ENCODE measurements at places on chromosomes 7 and 10. TPM values are rescaled to one million over a fixed set of nuclear protein-coding genes. Genes with fewer than 3 reads are reported as not detected.
A peak's percentile ranks its signal among the peaks of the same experiment; 100 is the strongest.

Gene VIPR2
- 4.2 TPM for total RNA-seq

Gene SPAM1
- not detected for total RNA-seq

DNA sequence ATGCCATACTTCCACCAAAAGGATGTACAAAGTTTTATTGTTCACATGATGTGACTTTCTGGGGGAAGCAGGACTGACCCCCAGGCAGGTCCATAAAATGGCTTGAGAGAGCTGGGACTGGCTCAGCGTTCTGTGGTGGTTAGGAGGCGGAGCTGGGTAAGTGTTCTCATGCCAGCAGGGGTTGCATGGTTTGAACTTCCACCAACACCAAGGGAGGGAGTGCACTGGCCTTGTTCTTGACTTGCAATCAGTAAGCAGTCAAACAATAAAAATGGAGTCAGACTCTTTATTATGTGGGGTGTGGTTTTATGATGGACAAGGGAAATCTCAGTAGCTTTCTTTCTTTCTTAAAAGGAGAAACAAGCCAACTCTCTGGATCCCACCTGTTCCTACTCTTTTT is 95.4 kb upstream of the PRR15 start:
- no peaks in the 10 kb centered on the region for H3K36me3 ChIP-seq
- no peaks in the 10 kb centered on the region for H3K27me3 ChIP-seq
- no peak overlapping the region for H3K27ac ChIP-seq
- H3K4me1 ChIP-seq = no peaks in the 10 kb centered on the region

Gene ZNF853
- total RNA-seq = 0.23 TPM

Gene IMMP2L
- total RNA-seq = 12.4 TPM

GRCh38 chr10:60148266-60148840 is 241.3 kb downstream of the ANK3 start:
- H3K4me3 ChIP-seq = no peak overlapping the region
- H3K27me3 ChIP-seq = no peaks in the 10 kb centered on the region
- no peaks in the 10 kb centered on the region for H3K36me3 ChIP-seq

- H3K4me1 ChIP-seq = no peaks in the 10 kb centered on the region
- H3K4me3 ChIP-seq = no peak overlapping the region
- no peak overlapping the region for H3K27ac ChIP-seq
- DNase-seq = no peak
- H3K27me3 ChIP-seq = no peaks in the 10 kb centered on the region
Observed at GRCh38 chr7:118836933-118837332, 612.4 kb downstream of the ANKRD7 start.

Gene CYP17A1
- not detected for total RNA-seq

Gene MTERF1
- 19.9 TPM for total RNA-seq

GRCh38 chr7:44309271-44310091 is 15.9 kb downstream of the CAMK2B start:
- H3K4me3 ChIP-seq = no peak overlapping the region
- peaks cover 19% of the 10 kb centered on the region for H3K27me3 ChIP-seq
- H3K27ac ChIP-seq = no peak overlapping the region

DNA sequence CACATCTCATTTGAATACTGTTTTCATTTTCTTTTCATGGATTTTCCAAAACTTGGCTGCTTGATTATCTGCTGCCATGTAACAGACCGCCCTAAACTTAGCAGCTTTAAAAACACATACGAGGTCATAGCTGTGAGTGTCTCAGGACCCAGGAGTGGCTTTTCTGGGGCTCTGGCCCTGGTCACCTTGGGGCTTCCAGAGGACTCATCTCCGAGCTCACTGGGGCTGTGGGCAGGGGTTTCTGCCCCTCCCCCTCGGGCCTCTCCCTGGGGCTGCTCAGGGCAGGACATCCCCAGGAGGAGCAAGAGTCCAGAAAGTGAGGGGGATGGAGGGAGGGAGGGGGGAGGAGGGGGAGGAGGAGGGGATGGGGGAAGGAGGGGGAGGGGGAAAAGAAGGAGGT is 77.0 kb downstream of the NKX6-2 start:
- H3K27me3 ChIP-seq = no peaks in the 10 kb centered on the region
- no peak for DNase-seq
- H3K36me3 ChIP-seq = peaks cover 26% of the 10 kb centered on the region
- H3K4me1 ChIP-seq = no peaks in the 10 kb centered on the region
- no peak overlapping the region for H3K27ac ChIP-seq

Gene ACTL6B
- total RNA-seq = not detected

DNA sequence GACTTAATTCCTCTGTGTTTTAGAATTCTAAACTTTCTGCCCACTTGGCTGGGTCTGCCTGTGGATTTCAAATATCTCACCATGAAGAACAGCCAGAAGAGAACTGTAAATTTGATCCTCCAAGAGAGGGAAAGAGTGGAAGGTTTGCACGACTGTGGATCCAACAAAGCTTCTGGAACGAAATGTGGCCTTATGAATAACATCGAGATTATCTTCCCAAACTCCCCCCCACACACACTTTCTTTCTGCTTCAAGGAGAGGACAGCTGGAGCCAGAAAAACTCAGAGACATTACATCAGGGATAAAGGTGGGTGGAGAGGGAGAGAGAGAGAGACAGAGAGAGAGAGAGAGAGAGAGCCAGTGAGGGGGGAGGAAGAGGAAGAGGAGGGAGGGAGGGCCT is 570.1 kb upstream of the MGMT start:
- no peaks in the 10 kb centered on the region for H3K27me3 ChIP-seq
- no peak overlapping the region for H3K4me3 ChIP-seq
- H3K27ac ChIP-seq = no peak overlapping the region
- DNase-seq = no peak
- H3K36me3 ChIP-seq = no peaks in the 10 kb centered on the region

DNA sequence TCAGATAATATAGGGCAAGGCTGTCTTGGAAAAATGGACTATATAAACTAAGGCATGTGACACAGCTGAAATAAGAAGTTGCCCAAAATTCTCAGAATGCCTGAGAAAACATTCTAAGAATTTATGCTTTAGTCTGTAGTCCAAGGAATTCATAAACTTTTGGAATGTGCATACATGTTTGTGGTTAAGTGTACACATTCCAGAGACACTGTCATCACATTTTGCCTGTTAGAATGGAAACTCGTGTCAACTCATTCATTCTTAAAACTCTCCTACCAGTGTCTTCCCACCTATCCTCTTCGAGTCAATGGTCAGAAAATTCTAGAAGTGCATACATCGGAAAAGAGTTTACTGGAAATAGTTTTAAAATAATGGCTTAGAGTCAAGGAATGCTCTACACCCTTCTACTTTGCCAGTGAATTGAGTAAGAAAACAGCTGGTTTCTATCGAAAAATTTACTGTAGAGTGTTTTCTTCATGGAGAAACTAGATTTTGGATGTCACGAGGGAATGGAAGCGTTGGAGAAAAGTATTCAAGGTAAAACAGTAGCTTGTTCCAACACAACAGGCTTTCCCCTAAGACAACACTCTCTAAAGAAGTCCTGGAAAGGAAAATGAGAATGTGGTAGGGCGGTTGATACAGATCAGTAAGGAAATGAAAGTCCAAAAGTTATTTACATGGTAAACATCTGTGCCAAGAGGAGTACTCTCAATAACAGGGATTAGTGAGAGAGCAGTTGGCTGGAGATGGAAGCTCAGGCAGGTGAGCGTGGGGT is 1177.6 kb upstream of the C7orf33 start:
- no peak overlapping the region for H3K27ac ChIP-seq
- H3K4me1 ChIP-seq = no peaks in the 10 kb centered on the region
- no peak for DNase-seq
- H3K4me3 ChIP-seq = no peak overlapping the region
- H3K36me3 ChIP-seq = no peaks in the 10 kb centered on the region

- H3K27ac ChIP-seq = no peak overlapping the region
- H3K4me1 ChIP-seq = no peaks in the 10 kb centered on the region
- DNase-seq = no peak
- peaks cover 8% of the 10 kb centered on the region for H3K27me3 ChIP-seq
- H3K4me3 ChIP-seq = no peak overlapping the region
Observed at GRCh38 chr10:70084189-70084588, 31.5 kb downstream of the MACROH2A2 start.

- H3K4me3 ChIP-seq = peak overlapping the region; percentile 88
- peaks cover 19% of the 10 kb centered on the region for H3K4me1 ChIP-seq
- peak overlapping the region; percentile 90 for H3K27ac ChIP-seq
- H3K27me3 ChIP-seq = no peaks in the 10 kb centered on the region
- DNase-seq = no peak
Observed at GRCh38 chr7:142787034-142787768, 16.4 kb downstream of the PRSS2 start.

GRCh38 chr7:80017101-80017698 is 117.4 kb upstream of the GNAI1 start:
- no peaks in the 10 kb centered on the region for H3K4me1 ChIP-seq
- H3K4me3 ChIP-seq = no peak overlapping the region
- no peak for DNase-seq
- H3K27ac ChIP-seq = no peak overlapping the region
- no peaks in the 10 kb centered on the region for H3K27me3 ChIP-seq

DNA sequence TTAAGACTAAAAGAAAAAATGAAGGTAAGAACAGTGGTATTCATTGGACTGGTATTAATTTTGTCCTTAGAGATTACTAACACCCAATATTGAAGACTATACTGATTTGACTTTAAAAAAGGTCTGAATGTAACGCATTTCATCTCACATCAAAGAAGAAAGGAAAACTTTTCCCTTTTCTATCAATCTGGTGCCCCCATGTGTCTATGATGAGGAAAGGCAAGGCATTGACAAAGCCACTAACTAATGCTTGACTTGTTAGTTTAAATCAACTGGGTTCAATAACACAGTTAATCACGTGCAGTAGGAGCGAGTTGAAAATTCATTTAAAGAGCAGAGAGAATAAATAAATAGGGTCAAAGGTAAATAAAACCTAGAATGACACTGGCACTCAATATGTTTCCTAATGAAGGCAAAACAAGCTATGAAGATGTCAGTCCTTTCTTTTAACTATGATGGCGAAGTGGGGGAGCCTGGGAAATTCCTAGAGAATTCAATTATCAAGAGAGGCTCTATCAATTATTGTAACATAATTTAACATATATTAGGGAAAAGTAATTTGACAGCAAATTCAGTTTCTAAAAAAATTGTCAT is 180.9 kb downstream of the ANK3 start:
- H3K36me3 ChIP-seq = peaks cover 16% of the 10 kb centered on the region
- peaks cover 19% of the 10 kb centered on the region for H3K4me1 ChIP-seq
- no peaks in the 10 kb centered on the region for H3K27me3 ChIP-seq
- no peak for DNase-seq
- H3K4me3 ChIP-seq = no peak overlapping the region
- no peak overlapping the region for H3K27ac ChIP-seq

DNA sequence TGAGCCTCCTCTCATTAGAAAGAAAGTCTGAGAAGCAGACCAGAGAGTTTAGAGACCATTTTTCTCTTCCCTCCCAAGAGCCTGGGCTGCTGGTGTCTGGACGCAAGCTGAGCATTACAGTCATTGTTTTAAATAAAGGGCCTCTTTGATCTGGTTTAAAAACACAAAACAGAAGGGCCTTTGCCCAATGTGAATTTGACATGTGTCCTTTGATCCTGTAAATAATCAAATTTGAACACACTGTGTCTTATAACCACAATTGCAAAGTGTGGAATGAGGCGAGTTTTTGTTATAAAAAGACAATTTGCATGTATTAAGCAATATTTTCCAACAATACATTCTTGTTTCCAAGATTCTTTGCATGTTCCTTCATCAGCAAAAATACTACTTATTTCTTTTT is 158.5 kb downstream of the C7orf25 start:
- H3K36me3 ChIP-seq = no peaks in the 10 kb centered on the region
- no peaks in the 10 kb centered on the region for H3K27me3 ChIP-seq
- DNase-seq = no peak

DNA sequence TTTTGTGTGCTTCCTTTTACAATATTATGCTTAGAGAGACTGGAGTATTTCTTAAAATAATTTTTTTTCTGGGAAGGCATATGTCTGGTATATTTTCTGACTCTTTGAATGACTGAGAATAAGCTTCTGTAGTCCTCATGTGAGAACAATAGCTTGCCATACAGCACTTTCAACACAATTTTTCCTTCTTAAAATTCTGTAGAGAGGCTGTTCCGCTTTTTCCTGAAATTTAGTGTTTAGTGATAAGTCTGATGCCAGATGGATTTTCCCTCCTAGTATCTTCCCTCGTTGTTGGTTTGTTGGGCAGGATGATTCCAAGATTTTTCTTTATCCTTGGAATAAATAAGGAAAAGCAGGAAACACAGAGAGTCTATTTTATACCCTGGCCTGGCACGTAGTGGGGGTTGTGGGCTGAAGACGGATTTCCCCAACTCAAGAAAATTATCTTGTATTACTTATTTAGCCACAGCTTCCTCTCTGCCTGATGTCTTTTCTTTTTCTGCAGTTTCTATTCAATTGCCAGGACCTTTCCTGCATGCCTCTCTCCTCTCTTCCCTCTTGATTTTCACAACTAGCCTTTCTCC is 111.2 kb downstream of the AOAH start:
- peak overlapping the region; percentile 5 for H3K27ac ChIP-seq
- DNase-seq = no peak
- H3K4me3 ChIP-seq = no peak overlapping the region
- H3K27me3 ChIP-seq = no peaks in the 10 kb centered on the region
- H3K36me3 ChIP-seq = peaks cover 56% of the 10 kb centered on the region

- DNase-seq = no peak
- H3K4me3 ChIP-seq = no peak overlapping the region
Observed at GRCh38 chr10:78726171-78726570, 342.6 kb upstream of the ZMIZ1 start.

DNA sequence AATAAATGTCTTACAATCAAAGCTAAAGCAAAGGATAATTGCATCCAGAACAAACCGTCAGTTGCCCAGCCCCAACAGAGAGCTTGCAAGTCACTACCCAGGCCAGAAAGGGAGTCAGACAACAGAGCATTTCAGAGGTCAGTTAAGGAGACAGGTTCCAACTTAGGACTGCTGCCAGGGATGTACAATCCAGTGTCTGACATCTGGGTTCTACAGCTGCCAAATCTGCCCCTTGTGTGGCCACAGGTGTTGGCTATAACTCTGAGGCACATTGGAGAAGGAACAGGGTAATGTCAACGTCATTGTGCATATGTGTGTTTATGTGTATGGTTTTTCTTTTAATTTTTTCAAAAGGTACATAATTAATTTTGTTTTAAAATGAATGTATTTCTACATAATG is 85.2 kb upstream of the GLCCI1 start:
- H3K36me3 ChIP-seq = no peaks in the 10 kb centered on the region
- no peaks in the 10 kb centered on the region for H3K4me1 ChIP-seq
- no peak overlapping the region for H3K4me3 ChIP-seq
- no peak for DNase-seq
- no peak overlapping the region for H3K27ac ChIP-seq

DNA sequence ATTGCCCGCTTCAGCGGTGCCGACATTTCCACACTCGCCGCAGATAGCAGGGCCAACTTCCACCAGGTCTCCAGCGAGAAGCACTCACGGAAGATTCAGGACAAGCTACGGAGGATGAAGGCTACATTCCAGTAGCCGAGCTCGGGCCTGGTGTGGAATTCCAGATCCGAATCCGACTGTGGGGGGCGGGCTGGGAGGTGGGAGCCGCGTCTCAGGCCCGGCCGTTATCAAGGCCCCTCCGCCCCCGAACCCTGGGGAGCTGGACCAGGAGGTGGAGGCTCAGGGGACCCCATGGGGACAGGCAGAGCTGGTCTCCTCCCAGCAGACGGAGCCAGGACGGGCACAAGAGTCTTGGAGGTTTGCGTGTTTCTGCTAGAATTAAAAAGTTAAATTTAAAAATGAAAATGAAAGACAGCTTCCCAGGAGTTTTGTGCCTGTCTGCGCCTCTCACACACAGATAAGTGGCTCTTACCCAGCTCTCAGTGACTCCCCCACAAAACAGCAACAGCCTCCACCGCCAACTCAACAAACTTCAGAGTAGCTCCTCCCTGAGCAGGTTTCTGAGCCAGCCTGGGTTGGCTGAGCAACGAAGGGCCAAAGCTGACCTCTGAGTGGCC is 5.2 kb upstream of the UTF1 start:
- H3K4me3 ChIP-seq = peak overlapping the region; percentile 33
- no peaks in the 10 kb centered on the region for H3K36me3 ChIP-seq
- H3K4me1 ChIP-seq = peaks cover 19% of the 10 kb centered on the region
- H3K27ac ChIP-seq = no peak overlapping the region
